ENCODE measurements at places on chromosomes 5 and 9.

GRCh38 chr9:36924071-36924470 is 110.0 kb downstream of the PAX5 start:
- DNase-seq: no peak

GRCh38 chr9:33297432-33297831 is 7.1 kb downstream of the NFX1 start:
- DNase-seq: no peak

- no peak for DNase-seq
These were observed 406.6 kb downstream of the MAT2B start for GRCh38 chr5:163912046-163912445.

DNA sequence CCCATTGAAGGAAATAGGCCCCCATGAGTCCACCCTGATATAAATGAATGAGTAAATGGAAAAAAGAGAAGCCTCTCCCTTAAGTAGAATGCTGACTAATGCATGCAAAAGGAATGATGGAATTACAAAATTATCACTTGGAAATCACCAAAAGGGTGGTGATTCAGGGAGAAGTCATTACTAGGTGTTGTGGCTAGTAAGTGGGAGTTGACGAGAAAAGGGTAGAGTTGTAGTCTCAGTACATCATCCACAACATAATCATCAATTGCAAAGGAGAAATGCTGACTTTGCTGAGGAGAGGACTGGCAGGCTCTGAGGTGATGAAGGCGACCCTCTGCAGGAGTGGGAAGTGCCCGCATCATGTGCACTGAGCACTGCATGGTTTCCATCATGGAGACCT is 201.5 kb upstream of the S1PR3 start:
- DNase-seq: no peak

GRCh38 chr5:143147902-143148301 is 255.6 kb downstream of the NR3C1 start:
- no peak for DNase-seq

DNA sequence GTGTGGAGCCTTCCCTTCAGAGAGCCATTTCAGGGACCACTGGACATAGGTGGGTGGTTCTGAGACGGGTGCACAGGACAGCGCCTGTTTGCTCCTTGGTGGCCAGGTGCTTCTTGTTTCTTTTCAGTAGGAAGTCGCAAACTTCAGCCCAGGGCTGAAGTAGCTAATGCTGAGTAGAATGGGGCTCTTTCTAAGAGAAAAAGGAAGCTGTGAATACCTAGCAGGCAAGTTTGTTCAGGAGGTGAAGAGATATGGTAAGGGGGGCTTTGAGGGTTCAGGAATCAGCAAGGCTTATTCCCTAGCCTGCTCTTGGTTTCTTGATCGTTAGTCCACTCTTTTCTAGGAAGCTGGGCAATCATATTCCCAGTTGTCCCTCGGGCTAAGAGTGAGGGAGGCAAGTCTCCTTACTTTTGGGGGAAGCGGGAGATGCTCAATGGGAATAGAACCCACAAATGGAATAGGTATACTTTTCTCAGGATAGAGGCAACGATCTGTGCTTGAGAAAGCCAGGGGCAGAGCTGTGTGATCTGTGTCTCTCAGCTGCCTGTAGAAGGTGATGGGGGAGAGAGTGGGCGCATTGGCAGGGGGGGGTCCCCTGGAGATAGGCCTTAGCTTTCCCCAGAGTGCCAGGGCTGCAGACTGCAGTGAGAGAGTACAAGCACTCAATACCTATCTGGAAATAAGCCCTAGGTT is 1.9 kb upstream of the PURA start:
- no peak for DNase-seq

DNA sequence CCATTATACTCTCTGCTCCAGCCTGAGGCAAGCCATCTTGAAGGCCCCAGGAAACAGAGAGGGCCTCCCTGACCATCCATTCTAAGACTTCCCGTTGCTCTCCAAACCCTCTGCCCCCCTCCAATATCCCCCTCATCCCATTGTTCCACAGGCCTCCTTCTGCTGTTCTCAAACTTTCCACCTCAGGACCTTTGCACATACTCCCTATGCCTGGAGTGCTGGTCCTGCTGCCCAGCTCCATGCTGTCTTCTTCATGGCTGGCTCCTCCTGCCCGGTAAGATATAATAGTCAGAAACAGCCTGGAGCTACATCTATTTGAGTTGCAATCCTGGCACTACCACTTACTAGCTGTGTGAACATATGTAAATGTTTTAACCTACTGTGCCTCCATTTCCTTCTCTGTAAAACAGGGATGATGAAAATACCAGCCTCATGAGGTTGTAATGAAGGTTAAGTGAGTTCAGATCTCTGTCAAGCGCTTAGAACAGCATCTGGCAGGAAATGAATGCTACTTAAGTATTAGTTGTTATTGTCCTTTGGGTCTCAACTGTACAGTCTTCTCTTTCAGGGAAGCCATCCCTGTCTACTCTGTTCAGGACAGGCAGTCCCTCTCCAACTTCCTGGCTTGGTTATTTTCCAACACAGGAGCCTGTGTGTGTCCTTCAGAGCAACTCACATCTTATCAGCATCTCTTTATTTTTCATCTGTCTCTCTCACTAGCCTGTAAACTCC is 45.8 kb downstream of the TMOD1 start:
- no peak for DNase-seq

DNA sequence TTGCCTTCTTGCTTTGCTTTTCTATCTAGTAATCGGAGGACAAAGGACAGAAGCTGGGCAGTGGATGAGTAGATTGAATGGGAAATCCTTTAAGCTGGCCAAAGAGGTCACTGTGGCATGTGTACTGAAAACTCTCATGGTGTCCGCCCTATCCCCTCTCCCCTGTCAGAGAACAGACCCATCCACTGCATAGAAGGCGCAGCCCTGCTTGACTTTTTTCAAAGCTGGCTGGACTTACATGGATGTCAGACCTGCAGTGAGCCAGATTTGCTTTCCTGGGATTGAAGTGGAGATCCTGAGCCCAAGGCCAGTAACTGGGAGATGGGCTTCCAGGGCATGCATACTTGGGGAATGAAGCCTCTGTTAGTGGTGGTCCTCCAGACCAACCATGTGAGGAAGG is 329.5 kb downstream of the TRPM3 start:
- DNase-seq: no peak

- no peak for DNase-seq
These were observed 194.0 kb downstream of the CRB2 start for GRCh38 chr9:123550012-123550411.

DNA sequence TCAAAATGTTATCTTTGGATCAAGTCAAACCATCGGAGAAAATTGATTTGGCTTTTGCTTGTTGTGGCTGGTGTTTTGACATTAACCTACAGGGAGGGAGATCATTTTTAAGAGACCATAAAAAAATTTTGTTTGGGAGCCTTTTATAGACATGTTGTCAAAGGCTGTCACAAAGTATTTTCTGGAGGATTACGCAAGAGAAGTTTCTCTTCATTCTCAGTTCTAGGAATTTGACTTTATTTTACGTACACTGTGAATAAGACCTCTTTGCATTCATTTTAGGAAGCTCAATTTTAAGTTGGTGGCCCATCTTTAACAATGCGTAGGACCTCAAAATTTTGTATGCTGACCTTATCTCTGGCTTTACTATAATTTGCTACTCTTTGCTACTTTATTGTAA is 50.2 kb upstream of the SLC44A1 start:
- DNase-seq: no peak

- DNase-seq: no peak
These were observed 239.9 kb upstream of the SMARCA2 start for GRCh38 chr9:1775230-1775629.

DNA sequence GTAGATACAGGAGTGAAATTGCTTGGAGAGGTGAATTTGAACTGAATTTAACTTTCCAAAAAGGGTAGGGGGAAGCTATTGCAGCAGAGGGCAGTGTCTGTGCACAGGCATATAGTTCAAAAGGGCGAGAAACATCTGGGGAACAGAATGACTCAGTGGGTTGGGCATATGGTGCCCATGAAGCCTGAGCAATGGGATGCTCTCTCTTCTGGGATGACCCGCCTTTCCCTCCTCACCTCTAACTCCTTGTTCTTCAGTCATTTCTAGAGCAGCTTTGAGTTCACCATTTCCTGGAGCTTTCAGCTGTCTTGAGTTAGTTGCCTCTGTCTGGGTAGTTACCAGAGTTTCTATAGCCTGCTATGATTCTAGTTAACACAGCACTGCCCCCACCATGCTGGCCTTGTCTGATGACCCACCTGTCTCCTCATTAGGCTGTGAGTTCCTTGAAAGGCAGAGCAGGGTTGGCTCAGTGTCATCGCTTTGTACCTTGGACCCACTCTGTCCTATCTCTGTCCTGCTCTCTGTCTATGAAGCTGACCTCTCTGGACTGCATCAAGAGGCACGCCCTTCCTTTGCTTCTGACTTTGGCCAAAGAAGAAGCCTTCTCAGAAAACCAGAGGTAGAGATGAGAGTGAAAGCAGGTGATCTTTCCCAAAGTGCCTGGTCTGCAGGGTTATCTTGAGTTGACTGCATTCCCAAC is 299.6 kb upstream of the KLF4 start:
- DNase-seq: no peak

GRCh38 chr5:69271376-69271775 is 36.7 kb downstream of the CDK7 start:
- no peak for DNase-seq

DNA sequence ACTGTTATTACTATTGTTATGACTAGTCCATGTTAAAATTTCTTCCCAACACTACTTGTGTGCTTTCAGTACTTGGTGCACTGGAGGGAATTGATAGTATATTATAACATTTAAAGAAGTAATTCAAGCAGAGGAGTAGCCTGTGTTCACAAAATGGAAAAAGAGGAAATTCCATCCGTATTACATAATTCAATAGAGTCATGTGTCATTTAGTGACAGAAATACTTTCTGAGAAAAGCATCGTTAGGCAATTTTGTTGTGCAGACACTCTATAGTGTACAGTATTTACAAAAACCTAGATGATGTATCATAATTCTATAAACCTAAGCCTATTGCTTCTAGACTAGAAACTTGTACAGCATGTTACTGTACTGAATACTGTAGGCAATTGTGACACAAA is 78.3 kb upstream of the PCSK5 start:
- DNase-seq: no peak

- no peak for DNase-seq
These were observed 3.5 kb downstream of the DBN1 start for GRCh38 chr5:177469750-177470525.

DNA sequence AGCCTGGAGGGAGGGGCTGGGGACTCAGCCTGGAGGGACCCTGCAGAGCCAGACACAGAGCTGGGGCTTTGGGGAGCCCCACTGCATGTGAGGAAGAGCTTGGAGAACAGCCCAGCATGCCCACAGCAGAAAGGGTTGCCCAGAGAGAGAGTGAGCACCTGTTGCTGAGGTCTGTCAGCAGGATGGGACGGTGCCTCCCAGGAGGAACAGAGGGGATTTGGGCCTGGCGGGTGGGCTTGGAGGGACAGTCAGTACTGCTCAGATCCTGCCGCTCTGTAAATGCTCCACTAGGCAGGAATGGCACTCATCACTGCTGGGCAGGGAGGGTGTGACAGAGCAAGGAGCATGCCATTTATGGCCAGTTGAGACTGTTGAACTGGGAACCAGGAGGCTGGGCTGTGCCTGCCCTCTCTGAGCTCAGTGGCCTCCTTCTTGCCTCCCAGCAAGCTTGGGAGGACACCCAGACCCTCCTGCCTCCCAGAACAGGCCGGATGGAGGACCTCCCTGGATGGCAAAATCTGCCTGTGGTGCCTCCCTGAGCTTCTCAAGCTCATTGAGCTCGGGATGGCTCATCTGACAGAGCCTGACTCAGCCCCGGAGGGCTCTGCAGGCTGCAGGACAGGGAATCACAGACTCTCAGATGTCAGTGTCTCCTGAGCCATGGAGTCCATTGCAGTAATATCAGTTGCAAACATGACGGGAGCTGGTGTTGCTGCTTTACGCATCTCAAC is 786 bp upstream of the HRCT1 start:
- DNase-seq: no peak

GRCh38 chr5:34672196-34672595 is 16.1 kb downstream of the RAI14 start:
- no peak for DNase-seq

- DNase-seq: no peak
These were observed 1173.2 kb downstream of the TAF11L14 start for GRCh38 chr5:18807256-18808149.

DNA sequence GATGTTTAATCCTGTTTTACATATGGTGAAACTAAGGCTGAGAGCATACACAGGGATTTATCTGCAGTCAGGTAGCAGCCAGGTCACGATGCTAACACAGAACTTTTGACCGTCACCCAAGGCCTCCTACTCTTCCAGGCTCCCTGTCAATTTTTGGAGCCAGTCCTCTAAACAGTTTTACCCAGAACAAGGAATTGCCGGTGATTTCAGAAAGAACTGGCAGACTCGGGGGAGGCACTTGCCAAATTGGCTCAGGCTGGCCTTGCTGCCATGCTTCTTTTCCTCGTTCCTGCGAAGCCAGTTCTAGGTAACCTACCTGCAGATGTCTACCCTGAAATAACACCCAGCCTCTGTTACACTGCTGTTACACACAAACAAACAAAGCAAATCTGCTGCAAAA is 21.2 kb downstream of the GRIA1 start:
- DNase-seq: no peak

GRCh38 chr5:134851307-134851923 is 5.6 kb downstream of the C5orf24 start:
- DNase-seq: no peak

GRCh38 chr5:35044649-35045048 is 3.1 kb downstream of the AGXT2 start:
- DNase-seq: no peak

DNA sequence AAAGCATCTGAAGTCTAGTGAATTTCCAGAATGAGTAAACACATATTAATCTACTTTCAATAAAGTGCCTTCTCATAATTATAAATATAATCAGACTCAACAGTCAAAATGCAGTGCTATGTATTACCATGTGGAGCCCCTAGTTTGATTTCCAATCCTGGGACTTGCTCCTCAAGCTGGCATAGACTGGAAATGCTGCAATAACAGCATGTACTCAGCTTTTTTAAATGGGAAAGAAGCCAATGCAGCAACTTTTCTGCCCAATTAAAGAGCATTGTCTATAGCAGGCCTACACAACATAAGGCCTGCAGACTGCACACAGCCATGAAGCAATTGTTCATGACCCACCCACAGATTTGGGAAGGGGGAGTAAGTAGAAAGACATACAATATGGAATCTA is 103.2 kb downstream of the NR2F1-AS1 start:
- no peak for DNase-seq

- DNase-seq: peak; percentile 32
These were observed 50.3 kb downstream of the SLC22A5 start for GRCh38 chr5:132419502-132420468.

- no peak for DNase-seq
These were observed 14.1 kb downstream of the SNX2 start for GRCh38 chr5:122788996-122789395.

DNA sequence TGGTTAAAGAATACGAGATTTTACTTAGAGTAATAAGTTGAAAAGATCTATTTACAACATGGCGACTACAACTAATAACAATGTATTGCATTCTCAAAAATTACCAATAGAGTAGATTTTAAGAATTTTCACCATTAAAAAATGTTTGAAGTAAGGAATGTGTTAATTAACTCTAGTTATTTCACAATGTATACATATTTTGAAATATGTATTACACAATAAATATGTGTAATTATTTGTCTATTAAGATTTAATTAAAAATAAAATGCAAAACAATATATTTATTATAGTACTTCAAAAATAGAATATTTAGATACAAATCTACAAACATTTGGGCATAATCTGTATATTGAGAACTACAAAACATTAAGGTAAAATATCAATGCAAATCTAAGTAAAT is 1326.3 kb upstream of the CDH6 start:
- no peak for DNase-seq

GRCh38 chr9:95815133-95815532 is 60.4 kb upstream of the ERCC6L2 start:
- DNase-seq: no peak
